Stimulated activated effector memory CD8-positive, alpha-beta T cell treated with anti-CD3 and anti-CD28 coated beads, Interleukin-12 subunit alpha, Interleukin-12 subunit beta, amount 100 ng/mL, for 72 hours (primary cell): ENCODE measurements at places on chromosomes 2 and 18.
A peak's percentile ranks its signal among the peaks of the same experiment; 100 is the strongest.

DNA sequence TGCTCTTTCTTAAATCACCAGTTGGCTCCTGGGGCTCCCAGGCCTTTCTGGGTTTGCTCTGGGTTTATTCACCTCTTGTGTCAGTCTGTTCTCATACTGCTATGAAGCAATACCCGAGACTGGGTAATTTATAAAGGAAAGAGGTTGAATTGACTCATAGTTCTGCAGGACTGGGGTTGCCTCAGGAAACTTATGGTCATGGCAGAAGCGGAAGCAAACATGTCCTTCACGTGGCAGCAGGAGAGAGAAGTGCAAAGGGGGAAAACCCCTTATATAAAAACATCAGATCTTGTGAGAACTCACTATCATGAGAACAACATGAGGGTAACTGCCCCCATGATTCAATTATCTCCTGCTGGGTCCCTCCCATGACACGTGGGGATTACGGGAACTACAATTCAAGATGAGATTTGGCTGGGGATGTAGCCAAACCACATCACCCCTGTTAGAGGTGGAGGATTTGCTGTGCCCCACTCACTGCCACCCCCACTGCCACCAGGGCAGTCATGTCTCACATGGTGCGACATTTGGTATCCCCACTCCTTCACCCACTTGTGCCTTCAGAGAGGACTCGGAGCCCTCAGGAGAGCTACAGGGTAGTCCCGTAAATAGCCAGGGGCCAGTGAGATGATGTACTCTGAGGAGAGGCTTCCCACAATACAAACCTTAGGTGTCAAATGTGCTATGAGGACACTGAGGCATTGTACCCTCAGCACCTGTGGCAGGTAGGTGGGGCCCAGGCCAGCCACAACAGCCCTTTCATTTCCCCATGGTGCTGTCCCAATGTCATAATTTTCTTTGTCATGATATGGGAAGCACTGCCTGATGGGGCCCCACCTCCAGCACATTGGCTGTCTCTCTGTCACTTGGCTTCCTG, 35.7 kb downstream of the CDC42EP3 start:
- DNase-seq: peak; percentile 46

DNA sequence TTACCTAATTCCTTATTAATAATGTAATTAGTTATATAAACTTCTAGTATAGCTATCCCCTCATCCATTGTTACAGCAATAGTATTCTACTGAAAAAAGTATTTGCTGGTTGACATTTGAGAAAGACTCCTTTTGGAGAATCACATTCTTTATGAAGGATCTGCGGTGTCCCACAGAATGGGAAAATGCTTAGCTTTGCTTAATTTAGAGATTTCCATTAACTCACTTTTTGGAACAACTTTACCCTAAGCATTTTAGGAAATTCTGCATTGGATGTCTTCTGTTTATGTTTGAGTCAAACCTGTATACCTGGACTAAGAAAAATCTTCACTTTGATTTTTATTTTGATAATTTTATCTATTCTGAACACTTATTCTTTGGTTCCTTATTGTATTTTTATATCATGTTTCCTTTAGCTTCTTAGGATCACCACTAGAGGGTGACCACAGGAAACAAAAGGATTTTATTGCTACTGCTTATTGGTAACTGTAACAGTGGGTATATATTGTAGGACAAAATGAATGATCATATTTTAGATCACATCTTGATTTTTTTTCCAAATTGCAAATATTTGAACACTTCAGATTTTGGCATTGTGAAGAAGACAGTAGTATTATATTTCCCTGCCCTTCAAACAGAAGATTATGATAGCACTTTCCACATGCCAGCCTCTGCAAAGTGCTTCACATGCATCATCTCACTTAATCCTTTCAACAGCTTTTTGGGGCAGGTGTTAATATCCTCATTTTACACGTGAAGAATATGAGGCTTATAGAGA, 79.6 kb downstream of the MIB1 start:
- no peak for DNase-seq

GRCh38 chr18:67496469-67496868, 20.1 kb downstream of the DSEL start:
- DNase-seq: no peak

DNA sequence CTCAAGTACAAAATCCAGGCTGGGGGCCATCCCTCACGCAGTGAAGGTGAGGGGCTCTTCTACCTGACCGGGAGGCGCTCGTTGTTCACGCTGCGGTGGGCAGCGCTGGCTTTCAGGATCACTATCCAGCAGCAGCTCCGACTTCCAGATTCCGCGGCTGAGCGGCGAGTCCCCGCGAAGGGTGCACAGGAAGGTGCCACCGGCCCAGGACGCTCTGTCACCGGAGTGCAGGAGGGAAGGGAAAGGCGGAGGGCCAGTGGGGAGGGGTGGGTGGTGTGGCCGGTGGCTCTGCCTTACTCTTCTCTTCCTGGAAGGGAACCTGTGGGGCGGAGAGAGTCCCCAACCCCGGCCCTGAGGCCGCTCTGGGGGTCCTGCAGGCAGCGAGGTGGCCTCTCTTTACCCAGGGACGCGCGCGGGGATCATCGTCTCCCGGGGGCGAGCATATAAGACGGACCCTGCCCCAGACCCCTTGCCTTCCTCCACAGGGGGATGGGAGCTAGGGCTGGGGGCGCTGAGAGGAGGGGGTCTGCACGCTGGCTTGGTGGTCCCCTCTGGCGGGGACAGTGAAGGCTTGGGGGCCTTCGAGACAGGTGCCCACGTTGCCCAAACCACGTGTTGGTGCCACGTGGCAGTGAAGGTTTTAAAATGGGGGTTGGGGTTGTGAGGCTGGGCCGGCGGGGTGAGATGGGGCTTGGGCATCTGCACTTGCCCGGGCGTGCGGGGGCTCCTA, 26.9 kb upstream of the HS6ST1 start:
- DNase-seq: no peak

GRCh38 chr2:134320930-134321329, 67.1 kb downstream of the MGAT5 start:
- no peak for DNase-seq
